ENCODE measurements at places on chromosomes 12 and 14.

GRCh38 chr12:106125351-106126095 lies 13.2 kb downstream of the NUAK1 start:
- DNase-seq, result no peak

- no peak for DNase-seq
Observed at GRCh38 chr12:13049816-13050215, 5.6 kb downstream of the FAM234B start.

DNA sequence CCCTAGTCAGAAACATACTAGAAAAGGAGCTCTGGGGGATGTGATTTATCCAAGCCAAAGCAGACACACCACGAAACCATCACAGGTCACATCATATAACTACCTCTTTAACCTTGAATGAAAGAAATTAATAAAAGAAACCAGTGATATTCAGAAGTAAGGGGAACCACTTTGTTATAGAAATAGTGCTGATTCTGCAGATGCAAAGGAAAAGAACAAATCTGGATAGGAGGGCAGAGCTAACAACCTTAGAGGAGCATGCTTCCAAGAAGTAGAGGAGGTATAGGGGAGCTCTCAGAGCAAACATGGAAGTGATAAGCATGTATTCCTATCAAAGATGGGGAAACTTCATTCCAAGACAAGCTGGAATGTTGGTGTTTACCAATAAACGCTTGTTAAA lies 117.0 kb upstream of the MDM1 start:
- no peak for DNase-seq

DNA sequence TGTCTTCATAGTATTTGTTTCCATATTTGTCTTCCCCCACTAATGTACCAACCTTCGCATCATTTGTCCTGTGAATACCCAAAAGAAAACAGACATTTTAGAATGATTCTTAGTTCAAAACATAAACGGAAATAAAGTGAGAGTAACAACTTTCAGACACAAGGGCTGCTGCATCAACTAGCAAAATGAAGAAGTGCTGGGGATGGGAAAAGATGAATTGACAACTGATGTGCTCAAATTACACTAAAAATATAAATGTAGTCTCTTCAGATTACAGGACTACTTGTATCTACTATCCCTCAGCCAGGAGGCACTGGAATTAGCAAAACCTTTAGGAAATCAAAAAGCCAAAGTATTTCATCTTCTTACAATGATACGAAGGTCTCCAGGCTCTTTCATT lies 743 bp downstream of the NDUFA12 start:
- DNase-seq, result no peak

DNA sequence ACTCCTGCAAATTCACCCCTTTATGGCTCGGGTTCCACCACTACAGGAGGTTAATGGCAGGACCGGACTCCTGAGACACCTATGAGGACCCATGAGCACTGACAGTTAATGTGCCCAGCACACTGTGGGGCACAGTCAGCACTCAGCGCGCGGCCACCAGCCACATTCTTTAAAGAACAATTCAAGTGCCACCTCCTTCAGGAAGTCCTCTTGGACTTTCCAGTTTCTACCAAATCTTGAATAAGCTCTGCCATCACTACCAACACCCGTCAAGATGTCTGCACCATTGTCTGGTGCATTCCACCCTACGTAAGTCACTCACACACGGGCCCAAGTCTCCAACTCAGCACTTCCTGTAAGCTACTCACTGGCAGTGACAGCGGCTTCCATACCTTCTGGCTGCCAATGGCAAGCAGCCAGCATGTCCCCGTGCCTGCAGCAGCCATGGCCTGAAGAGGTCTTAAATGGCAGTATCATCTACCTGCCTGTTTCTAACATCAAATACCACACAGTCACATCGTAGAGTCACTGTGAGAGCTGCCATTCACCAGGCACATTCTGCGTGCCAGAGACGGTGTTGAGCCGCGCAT lies 48.5 kb downstream of the CDC42BPB start:
- no peak for DNase-seq

DNA sequence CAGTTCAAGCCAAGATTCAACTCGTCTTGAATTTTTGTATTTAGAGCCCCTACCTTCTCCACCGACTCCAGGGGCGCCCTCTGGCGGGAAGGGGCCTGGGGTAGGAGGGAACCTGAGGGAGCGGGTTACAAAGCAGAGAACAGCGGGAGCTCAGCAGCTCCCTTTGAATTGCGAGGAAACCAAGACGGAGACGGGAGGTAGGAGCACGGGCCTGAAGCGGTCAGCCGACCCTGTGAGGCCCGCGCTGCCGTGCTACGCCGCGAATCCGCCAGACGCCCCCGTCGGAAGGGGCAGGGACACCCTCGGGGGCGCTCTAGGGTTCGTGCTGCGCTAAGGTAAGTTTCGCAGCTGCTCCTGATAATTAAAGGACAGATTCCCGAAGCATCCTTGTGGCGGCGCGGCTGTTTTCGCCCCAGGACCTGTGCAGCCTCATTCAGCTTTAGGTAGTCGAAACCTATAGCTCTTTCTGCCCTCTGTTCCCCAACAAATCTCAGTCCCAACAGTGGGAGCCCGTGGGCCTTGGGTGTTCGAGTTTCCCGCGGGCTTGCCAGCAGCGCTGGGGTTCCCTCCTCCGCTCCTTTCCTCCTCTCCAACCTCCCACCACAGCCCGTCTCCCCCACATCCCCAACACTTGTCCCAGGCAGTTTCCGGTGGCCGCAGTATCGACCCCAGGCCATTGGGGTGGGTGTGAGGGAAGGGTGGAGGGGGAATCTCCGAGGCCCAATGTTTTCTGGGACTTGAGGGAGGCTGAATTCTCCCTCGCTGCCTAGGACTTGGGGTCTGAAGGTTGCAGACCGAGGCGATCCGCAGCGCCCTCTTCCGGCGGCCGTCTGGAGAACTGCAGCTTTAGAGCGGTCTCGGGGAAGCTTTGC lies 5.1 kb upstream of the NKX2-1 start:
- no peak for DNase-seq

GRCh38 chr12:118189741-118190191 lies 53.8 kb downstream of the PEBP1 start:
- DNase-seq, result no peak

- no peak for DNase-seq
Observed at GRCh38 chr12:6328945-6329702, 12.8 kb downstream of the TNFRSF1A start.

DNA sequence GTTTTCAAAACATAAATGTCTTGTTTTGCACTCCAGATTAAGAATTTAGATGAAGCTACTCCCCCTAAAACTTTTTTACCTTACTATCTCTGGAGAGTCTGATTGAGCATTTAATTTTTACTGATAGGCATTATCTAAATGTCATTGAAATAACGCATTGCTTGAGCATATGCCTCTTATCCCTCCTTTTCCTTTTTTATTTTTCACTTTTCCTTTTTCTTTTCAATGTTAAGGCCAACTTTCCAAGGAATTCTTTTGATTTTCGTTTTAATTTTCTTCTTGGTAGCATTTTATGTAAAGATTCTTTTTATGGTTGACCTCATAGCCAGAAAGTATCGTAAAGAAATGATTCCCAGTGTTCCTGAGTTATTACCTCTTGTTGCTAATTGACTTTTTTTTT lies 2.9 kb downstream of the SRP54 start:
- DNase-seq, result no peak

GRCh38 chr14:57352396-57353170 lies 37.8 kb upstream of the NAA30 start:
- DNase-seq, result no peak

DNA sequence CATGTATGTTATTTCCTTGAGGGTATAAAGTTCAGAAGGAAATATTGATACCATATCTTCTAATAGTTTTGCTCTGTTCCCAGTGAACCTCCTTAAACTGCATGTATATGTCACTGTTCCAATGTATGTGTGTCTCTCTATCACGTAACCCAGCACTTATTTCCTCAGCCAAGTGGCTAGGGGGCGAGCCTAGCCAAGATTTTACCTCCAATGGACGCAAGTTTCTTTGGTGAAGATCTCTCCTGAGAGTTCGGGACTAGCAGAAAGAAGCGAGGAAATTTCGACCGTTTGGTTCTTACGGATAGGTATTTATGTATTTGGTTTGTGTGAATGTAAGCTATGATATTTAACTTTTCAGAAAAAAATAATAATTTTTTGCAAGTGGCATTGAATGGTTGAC lies 2.5 kb downstream of the SFSWAP start:
- DNase-seq, result no peak

DNA sequence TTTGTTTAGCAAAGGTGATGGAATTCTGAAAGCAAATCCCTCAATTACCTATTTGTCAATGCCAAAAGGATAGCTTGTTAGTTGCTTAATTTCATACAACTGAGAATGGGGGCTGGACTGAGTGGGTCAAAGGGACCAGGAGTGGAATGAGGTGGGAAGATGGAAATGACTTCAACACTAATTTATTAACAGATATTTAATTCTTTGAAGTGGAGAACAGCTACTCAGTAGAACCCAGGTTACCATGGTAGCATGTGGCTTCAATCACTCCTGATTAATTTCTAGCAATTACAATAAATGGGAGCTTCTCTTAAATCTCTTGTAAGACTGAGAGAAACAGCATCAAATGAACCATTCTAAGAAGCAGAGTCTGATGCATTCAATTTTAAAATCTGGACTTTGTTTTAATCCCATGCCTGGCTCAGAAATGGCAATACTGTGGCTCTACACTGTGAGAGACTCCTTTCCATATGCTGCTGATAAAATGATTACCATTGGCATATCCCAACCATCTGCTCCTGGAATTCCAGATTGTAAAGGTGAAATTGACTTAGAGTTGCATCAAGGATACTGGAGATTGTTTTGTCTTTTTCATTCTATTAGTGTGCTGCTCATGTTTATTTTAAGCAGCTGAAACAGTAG lies 607.8 kb downstream of the SNAPC1 start:
- no peak for DNase-seq

DNA sequence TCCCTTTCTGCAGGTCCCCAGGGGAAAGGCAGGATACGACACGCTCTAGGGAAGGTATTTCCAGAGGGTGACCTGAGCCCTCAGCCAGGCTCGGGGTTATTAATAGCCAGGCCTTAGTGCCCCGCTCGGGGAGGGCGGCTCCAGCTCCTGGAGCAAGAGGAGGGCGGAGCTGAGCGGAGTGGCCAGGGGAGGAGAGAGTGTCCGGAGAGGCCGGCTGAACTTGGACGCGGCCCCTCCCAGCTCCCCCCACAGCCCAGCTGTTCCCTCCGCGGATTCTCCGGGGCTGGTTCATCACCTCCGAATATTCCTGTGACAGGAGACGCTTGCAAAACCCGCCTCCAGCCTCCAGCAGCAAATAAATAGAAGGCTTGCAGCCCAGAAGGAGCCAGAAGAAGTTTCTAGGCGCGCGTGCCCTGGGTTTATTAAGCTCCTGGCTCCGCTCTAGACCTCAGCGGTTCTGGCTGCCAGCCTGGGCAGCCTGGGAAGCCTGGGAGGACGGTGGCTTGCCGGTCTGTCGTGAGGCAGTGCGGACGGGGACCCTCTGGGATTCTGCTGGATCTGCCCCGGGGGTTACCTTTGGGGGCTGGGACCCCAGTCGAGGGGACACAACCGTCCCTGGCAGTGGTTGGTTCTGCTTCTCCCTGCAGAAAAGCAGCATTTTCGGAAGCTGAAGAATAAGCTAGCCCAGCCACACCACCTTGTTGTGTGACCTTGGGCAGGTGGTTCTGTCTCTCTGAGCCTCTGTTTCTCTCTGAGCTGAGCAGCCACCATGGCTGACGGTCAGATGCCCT lies at the start of gene HSPB8:
HSPB8 (plus strand) TSS at position 388 of the 791 bp plus-strand sequence; CDS start at position 770, 382 bp downstream.
- DNase-seq, result no peak

DNA sequence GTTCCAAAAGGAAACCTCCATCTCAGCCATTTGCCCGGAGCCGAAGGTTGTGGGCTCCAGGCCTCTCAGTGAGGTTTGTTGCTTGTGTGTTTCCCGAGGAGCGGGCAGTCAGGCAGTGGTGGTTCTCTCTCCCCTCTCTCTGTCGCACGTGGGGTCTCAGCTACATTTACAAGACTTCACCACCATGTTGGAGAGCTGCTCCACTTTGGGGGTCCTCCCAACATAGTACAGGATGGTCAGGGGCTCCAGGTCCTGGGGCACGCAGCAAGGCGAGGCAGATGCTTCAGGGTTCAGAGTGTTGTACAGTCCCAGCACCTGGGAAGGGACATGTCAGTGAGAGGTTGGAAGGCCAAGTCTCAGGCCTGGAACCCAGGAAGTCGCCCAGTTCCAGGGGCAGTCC lies 22.8 kb downstream of the TGFB3 start:
- DNase-seq, result no peak

- no peak for DNase-seq
Observed at GRCh38 chr12:50390316-50390741, 6.1 kb downstream of the FAM186A start.

GRCh38 chr12:75882421-75882820 lies 149.2 kb downstream of the PHLDA1 start:
- no peak for DNase-seq

DNA sequence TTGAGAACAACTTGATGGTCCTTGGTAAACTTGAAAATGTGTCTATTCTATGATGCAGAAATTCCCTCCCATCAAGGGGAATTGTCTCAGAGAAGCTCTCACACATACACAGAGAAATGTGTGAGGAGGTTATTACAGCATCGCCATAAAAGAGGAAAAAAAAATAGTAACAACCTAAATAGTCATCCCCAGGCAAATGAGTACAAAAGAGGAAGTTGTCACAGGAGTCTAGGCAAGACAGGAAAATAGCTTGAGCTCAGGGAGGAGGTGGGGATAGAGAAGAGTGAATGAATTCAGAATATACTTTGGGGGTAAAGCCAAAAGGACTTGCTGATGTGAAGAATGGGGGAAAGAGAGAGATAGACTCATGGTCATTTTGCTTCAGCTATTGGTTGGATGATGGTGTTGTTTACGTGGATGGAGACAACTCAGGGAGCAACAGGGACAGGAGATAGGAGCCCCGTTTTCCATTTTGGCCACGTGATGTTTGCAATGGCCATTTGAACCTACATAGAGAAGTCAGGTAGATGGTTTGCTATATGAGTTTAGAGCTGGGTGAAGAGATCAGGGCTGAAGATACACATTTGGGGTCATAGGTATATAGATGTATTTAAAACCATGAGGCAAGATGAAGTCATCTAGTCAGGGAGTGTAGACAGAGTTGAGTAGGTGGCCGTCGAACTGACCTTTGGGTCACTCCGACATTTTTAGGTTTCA lies 20.3 kb downstream of the LRRC74A start:
- no peak for DNase-seq

- DNase-seq, result no peak
Observed at GRCh38 chr14:70009961-70010360, 130.7 kb downstream of the SMOC1 start.

DNA sequence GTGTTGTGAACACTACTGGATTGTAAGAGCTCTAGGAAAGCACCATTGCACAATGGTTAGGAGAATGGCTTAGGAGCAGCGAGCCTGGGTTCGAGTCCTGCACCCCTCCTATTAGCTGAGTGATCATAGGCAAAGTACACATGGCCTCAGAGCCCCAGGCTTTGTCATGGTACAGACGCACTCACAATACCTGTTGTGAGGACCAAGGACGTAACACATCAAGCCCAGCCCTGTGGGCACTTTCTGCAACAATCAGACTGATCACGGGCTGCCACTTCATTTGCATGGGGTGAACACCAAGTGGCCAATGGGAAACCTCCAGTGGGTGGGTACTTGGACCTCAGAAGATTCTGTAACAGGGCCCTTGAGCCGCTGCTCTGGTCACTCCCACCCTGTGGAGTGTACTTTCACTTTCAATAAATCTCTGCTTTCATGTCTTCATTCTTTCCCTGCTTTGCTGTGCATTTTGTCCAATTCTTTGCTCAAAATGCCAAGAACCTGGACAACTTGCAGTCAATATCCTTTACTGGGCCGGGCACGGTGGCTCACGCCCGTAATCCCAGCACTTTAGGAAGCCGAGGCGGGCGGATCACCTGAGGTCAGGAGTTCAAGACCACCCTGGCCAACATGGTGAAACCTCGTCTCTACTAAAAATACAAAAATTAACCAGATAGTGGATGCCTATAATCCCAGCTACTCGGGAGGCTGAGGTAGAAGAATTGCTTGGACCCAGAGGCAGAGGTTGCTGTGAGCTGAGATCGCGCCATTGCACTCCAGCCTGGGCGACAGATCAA lies 28.2 kb downstream of the GLRX5 start:
- no peak for DNase-seq

Measured in bone marrow (tissue), 2 donors.